Ascending aorta (tissue), 2 donors: ENCODE measurements at places on chromosomes 2 and 18. TPM values are rescaled to one million over a fixed set of nuclear protein-coding genes. Genes with fewer than 3 reads are reported as not detected.

DNA sequence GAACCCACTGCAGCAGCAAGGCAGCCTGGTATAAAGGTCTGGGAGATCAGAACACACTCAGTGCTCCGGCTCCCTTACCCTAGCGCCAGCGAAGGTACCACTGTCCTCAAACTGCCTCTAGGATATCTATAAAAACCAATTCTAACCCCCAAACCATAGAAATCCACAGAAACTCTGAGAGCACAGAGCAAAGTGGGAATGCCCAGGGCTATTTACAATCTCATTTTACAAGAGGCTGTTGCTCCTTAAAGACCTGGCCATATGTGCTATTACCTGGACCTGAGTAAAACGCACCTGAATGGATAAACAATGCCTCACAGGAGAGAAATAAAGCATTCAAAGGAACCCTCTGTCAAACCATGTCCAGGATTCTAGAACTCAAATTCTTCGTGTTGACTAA lies 4.3 kb downstream of the STK39 start:
- H3K4me3 ChIP-seq: no peak overlapping the region
- H3K36me3 ChIP-seq: no peaks in the 10 kb centered on the region
- peaks cover 10% of the 10 kb centered on the region for H3K4me1 ChIP-seq
- H3K27me3 ChIP-seq: no peaks in the 10 kb centered on the region

DNA sequence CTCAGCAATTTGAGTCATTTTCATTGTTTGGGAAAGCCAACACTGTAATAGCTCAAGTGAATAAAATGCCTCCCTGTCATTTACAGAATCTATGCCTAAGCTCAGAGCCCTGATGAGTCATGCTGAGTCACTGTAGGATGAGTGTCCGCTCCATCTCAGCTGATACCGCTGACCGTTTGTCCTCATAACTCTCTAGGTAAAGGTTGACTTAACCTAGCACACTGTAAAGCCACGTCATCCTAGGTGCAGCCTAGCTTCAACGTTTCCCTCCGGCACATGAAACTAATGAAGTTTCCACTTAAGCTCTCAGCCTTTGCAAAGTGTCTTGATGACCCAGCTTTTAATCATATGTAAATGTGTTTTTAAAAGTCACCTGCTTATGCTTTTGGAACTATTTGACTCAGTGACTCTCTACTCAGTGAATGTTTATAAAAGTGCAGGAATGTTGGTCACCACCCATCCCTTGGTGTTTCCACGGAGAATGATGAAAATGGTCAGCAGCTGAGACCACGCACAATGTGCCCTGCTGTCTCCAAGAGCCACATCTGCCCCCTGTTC lies 154.0 kb downstream of the PMAIP1 start:
- no peaks in the 10 kb centered on the region for H3K36me3 ChIP-seq
- DNase-seq: no peak
- H3K4me3 ChIP-seq: no peak overlapping the region
- no peak overlapping the region for H3K27ac ChIP-seq
- H3K4me1 ChIP-seq: no peaks in the 10 kb centered on the region
- H3K27me3 ChIP-seq: no peaks in the 10 kb centered on the region

DNA sequence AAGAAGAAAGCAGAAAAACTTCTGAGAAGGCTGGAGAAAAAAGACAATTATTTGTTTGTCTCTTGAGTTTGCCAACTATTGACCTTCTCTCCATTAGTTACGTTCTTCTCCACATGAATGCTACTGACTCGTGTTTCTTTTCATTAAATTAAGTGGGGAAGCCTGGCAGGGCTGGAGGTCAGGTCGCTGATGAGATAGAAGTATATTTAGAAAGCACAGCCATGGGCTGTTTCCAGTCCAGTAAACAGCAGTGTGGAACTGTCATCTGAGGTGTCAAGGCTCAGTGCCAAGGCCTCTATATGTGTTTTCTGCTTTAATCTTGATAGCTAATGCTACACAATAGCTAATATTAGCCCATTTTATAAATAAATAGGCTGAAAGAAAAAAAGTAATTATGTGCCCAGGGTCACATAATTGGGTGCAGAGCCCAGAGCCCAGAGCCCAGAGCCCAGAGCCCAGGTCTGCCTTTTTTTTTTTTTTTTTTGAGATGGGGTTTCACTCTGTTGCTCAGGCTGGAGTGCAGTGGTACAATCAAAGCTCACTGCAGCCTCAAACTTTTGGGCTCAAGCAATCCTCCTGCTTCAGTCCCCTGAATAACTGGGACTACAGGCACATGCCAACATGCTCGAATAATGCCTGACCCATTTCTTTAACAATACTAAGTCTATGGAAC lies 6.3 kb downstream of the MSGN1 start:
- H3K4me3 ChIP-seq: no peak overlapping the region
- H3K4me1 ChIP-seq: no peaks in the 10 kb centered on the region
- H3K36me3 ChIP-seq: no peaks in the 10 kb centered on the region
- H3K27ac ChIP-seq: peak overlapping the region; percentile 40
- no peak for DNase-seq

GRCh38 chr18:32896776-32897547 lies 124.1 kb upstream of the KLHL14 start:
- no peak for DNase-seq
- no peaks in the 10 kb centered on the region for H3K27me3 ChIP-seq
- no peaks in the 10 kb centered on the region for H3K36me3 ChIP-seq
- no peak overlapping the region for H3K4me3 ChIP-seq

GRCh38 chr2:42036413-42036812 lies 11.4 kb upstream of the PKDCC start:
- DNase-seq: no peak
- no peak overlapping the region for H3K4me3 ChIP-seq
- H3K4me1 ChIP-seq: no peaks in the 10 kb centered on the region

DNA sequence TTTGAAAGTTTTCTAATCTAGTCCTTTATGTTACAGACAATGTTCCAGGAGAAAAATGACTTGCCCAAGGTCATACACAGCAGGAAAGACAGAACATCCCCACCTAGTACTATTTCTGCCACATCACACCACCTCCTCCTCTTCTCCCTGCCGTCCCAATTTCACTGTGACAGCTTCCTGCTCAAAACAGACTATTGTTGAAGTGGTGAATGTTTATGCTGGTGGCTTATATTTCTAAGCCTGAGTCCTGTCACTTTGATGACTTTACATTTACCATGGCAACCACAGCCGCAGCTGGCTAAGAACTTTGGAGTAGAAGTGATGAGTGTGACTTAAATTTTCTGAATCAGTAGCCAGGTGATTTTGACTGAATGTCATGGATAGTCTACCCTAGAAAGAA lies 10.0 kb downstream of the GALNT5 start:
- H3K4me1 ChIP-seq: peaks cover 4% of the 10 kb centered on the region
- no peaks in the 10 kb centered on the region for H3K27me3 ChIP-seq
- H3K27ac ChIP-seq: no peak overlapping the region
- H3K36me3 ChIP-seq: no peaks in the 10 kb centered on the region
- no peak overlapping the region for H3K4me3 ChIP-seq
- DNase-seq: no peak

DNA sequence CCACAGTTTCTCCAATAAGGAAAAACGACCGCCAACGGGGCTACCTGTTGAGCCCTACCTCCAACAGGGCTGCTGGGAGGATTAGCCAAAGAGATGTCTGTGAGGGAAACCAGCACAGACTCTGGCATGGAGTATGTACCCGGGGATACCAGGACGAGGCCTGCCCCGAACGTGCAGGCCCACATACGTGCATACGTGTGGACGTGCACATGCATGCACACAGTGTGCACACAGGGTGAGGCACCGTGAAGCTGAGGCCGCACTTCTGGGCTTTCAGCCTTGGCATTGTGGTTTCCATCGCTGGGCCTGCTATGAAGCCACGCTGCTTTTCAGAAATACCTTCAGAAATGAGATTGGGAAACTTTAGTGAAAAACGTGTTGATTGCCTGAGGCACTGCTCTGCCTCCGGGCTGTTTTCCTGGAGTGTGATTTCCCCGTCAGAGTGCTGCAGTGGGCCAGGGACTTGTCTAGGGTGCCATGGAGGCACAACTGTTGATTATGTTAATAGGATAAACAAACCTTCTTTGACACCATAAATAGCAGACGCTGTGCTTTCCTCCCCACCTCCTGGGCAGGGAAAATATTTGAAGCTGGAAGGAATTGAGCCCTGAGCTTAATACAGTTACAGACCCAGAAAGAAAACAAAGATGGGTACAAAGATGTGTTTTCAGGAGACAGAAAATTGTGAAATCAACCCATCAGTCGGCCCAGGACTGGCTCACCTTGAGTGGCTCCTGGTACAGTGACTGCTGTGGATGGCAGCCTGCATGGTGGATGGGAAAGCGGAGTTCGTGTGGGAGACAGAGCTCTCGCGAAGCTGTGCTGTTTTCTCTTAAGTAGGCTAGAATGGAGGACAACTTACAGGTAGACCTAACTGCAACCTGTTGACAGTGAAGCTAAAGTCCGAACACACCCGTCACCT lies 182.3 kb downstream of the FAM210A start:
- H3K4me1 ChIP-seq: peaks cover 24% of the 10 kb centered on the region
- no peaks in the 10 kb centered on the region for H3K27me3 ChIP-seq
- no peak for DNase-seq
- H3K4me3 ChIP-seq: no peak overlapping the region
- H3K36me3 ChIP-seq: no peaks in the 10 kb centered on the region

GRCh38 chr2:127609031-127609751 lies 36.8 kb upstream of the GPR17 start:
- H3K4me3 ChIP-seq: no peak overlapping the region
- H3K27ac ChIP-seq: no peak overlapping the region
- H3K36me3 ChIP-seq: no peaks in the 10 kb centered on the region
- no peaks in the 10 kb centered on the region for H3K4me1 ChIP-seq
- DNase-seq: peak; percentile 56

- H3K4me3 ChIP-seq: no peak overlapping the region
- DNase-seq: no peak
- H3K27me3 ChIP-seq: no peaks in the 10 kb centered on the region
- H3K4me1 ChIP-seq: no peaks in the 10 kb centered on the region
- H3K36me3 ChIP-seq: no peaks in the 10 kb centered on the region
These were observed 53.9 kb upstream of the CYTIP start for GRCh38 chr2:157497638-157498314.

The LOXHD1 gene
- not detected for total RNA-seq

The GAREM2 gene
- total RNA-seq: 2.1 TPM

The CCDC148 gene
- total RNA-seq: not detected

The NGEF gene
- total RNA-seq: 0.43 TPM
